ENCODE measurements at places on chromosomes 3 and 15.

- DNase-seq: no peak
Measured at GRCh38 chr3:167653760-167654159, at the start of gene WDR49. WDR49 (minus strand) TSS chr3:167653942; CDS start chr3:167653425, 517 bp downstream.

GRCh38 chr3:64489361-64490044 is 198.3 kb downstream of the ADAMTS9 start:
- DNase-seq: peak; percentile 91

DNA sequence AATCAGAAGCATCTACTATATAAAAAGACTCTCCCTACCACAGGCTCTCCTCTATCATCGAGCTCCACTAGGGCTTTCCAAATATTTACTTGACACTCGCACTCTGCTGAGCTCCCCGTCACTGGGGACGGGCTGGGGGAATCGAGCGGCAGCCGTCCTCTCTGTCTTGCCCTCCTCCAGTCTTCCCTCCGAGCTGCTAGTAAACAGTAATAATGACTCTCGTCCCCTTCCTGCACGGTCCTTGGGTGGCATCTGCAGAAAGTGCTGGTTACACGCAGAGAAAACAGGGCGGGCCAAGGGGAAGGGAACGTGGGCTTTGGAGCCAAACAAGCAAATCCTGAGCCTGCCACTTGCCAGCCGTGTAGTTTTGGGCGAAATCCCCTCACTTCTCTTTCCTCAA is 96.6 kb downstream of the LRIG1 start:
- no peak for DNase-seq

- DNase-seq: peak; percentile 88
Measured at GRCh38 chr15:45522328-45523165, at the start of gene SLC30A4. SLC30A4 (minus strand) TSS chr15:45522755; CDS start chr15:45522354, 401 bp downstream.

DNA sequence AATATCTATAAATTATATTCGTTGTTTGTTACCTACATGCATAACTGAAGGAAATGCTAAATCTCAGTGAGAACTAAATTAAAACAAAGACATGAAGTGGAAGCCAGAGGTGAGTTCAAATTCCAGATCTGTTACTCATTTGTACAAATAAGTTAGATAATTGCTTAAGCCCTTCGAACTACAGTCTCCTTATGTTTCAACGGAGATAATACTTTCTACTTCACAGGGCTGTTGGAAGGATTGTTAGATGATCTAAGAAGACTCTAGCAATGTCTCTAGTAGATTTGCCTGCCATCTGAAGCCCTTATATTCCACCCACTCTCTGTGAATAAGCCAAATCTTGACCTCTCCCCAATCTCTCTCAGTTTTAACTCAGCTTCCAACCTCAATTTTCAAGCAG is 125.8 kb downstream of the P2RY1 start:
- DNase-seq: no peak

- no peak for DNase-seq
Measured at GRCh38 chr3:197426121-197426566, 127.7 kb upstream of the DLG1 start.

DNA sequence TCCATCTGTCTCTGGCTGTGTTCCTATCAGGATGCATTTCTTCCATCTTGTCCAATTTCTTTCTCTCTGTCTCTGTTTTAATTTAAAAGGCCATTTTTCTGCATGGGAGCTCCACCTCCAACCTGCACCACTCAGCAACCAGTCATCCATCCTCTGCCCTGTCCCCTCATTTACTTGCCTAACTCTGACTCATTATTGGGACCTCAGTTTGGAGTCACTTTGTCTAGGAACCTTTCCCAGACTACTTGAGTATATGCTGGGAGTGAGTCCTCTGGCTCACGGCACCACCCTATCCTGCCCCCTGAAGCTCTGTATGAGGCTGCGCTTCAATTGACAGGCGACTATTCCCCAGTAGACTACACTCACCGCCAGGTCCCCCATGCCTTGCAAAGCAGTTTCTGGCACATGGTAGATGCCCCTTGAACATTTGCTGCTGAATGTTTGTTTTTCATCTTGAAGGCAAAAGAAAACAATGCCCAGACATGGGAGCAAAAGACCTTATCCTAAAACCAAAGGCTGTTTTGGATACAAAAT is 513.3 kb upstream of the CFAP20DC start:
- DNase-seq: no peak

DNA sequence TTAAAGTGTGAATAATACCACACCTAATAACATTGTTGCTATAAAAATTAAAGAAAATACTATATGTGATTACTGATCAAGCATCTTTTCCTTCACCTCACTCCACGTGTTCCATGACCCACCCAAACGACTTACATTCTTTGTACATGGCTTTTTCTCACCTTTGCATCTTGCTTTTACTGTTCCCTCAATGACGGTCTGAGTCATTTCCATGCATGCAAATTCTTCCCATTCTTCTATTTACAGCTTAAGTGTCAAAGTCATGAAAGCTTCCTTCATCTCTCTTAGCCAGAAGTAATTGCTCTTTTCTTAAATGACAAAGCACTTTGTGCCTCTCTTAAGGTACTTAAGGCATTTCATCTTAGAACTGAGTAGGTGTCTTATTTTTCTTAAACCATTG is 64.0 kb downstream of the GREM1 start:
- DNase-seq: peak; percentile 54

- no peak for DNase-seq
Measured at GRCh38 chr3:133113526-133113925, 75.3 kb downstream of the TMEM108 start.

Measured in NCI-H526 (cell line).